NCI-H774 (cell line): ENCODE measurements at places on chromosomes 2 and 18.

GRCh38 chr18:36661999-36662398 lies 166.8 kb downstream of the TPGS2 start:
- no peak for DNase-seq

- no peak for DNase-seq
Observed at GRCh38 chr2:234968631-234969305, 17.0 kb downstream of the SH3BP4 start.

DNA sequence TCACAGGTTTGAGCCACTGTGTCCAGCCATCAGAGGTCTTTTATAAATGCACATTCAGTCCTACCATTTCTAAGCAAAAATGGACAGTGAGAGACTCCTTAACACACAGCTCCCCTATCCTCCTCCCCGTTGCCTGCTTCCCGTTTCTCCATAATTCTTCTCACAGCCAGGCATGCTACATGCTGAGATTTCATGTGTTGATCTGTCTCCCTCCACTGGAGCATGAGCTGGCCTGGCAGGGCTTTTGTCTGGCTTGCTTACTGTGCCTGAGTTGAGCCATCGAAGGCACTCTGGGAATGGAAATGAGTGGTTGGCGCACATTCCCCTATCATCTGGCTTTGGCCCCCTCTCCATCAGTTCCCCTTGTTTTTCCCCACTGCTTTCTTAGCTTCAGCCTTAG lies 413.5 kb downstream of the PTPRM start:
- DNase-seq: no peak

DNA sequence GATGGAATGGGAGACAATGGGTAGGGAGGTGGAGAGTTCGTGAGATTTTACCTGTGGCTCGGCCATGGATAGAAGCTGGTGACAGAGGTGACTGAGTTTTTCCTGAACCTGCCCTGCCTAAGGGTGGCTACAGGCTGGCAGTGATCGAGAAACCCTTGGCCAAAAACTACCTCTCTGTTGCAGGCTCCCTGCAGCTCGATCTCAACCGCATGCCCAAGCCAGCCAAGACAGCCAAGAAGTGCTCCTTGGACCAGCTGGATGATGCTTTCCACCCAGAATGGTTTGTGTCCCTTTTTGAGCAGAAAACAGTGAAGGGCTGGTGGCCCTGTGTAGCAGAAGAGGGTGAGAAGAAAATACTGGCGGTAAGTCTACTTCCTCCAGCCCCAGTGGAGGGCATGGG lies 225.5 kb downstream of the DYSF start:
- DNase-seq: no peak
